ENCODE measurements at places on chromosomes 11 and 22.

DNA sequence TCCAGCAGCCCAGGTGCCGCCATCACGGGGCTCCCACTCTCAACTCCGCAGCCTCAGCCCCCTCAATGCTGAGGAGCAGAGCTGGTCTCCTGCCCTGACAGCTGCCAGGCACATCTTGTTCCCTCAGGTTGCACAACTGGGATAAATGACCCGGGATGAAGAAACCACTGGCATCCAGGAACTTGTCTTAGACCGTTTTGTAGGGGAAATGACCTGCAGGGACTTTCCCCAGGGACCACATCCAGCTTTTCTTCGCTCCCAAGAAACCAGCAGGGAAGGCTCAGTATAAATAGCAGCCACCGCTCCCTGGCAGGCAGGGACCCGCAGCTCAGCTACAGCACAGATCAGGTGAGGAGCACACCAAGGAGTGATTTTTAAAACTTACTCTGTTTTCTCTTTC, at the start of gene SAA1:
SAA1 (plus strand) TSS at position 316 of the 400 bp plus-strand sequence. CDS start 624 bp downstream, outside the sequence.
- H3K27me3 ChIP-seq = peaks cover 3% of the 10 kb centered on the region
- no peak within 1 kb of the TSS for H3K27ac ChIP-seq
- no peak within 1 kb of the TSS for H3K4me3 ChIP-seq
- no peaks in the 10 kb centered on the region for H3K36me3 ChIP-seq

GRCh38 chr11:10319702-10320558, 15.1 kb downstream of the ADM start:
- peaks cover 15% of the 10 kb centered on the region for H3K27me3 ChIP-seq
- no peak overlapping the region for H3K27ac ChIP-seq
- peaks cover 2% of the 10 kb centered on the region for H3K4me1 ChIP-seq
- no peak overlapping the region for H3K4me3 ChIP-seq
- no peak for DNase-seq

DNA sequence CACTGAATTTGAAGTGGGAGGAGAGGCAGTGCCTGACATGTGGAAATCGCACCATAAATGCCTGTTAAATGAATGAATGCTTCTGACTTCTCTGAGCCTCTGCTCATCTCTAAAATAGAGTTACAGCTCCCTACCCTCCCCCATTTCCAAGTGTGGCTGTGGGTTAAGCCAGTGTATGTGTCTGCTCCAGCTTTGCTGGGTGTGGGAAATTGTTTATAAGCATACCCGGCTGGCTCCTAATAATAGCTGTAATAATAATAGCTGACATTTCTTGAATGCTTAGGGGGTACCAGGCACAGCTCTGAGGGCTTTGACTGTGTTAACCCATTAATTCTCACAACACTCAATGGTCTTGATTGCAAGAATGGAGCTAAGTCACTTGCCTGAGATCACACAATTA, 7.0 kb upstream of the FCHSD2 start:
- no peak overlapping the region for H3K27ac ChIP-seq
- peaks cover 22% of the 10 kb centered on the region for H3K4me1 ChIP-seq
- H3K27me3 ChIP-seq = no peaks in the 10 kb centered on the region
- DNase-seq = no peak

- peaks cover 3% of the 10 kb centered on the region for H3K4me1 ChIP-seq
- H3K36me3 ChIP-seq = peaks cover 8% of the 10 kb centered on the region
- H3K27me3 ChIP-seq = peaks cover 12% of the 10 kb centered on the region
- no peak overlapping the region for H3K4me3 ChIP-seq
Observed at GRCh38 chr11:120712014-120712413, 200.5 kb downstream of the GRIK4 start.

GRCh38 chr22:46522797-46523196, 14.6 kb downstream of the CELSR1 start:
- H3K27me3 ChIP-seq = peaks cover 12% of the 10 kb centered on the region
- H3K4me1 ChIP-seq = no peaks in the 10 kb centered on the region
- no peak for DNase-seq
- H3K4me3 ChIP-seq = no peak overlapping the region
- H3K36me3 ChIP-seq = no peaks in the 10 kb centered on the region

Data from naive thymus-derived CD8-positive, alpha-beta T cell (primary cell).